ENCODE measurements at places on chromosomes 16 and 17.

- DNase-seq = no peak
Observed at GRCh38 chr17:56290101-56290801, 137.0 kb downstream of the ANKFN1 start.

GRCh38 chr17:63445571-63445953 lies 544 bp downstream of the CYB561 start:
- DNase-seq = no peak

DNA sequence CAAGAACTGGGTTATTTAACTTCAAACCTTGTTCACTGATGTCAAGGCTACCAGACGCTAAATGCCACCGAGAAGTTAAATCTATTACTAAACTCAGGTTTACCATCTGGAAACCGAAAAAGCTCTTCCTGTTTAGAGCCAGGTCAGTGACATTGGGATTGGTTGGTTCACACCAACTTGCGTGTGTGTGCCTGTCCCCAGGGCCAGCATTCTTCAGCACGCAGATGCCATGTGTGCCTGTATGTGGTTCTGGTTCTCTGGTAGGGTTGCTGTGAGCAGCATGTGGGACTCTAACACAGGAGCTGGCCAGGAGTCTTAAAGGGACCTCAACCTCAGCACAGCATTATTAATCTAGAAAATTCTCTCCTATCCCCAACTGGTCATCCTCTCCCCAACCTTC lies 18.1 kb upstream of the TBX2 start:
- no peak for DNase-seq

- DNase-seq = no peak
Observed at GRCh38 chr17:64400642-64401041, 10.0 kb upstream of the PECAM1 start.

DNA sequence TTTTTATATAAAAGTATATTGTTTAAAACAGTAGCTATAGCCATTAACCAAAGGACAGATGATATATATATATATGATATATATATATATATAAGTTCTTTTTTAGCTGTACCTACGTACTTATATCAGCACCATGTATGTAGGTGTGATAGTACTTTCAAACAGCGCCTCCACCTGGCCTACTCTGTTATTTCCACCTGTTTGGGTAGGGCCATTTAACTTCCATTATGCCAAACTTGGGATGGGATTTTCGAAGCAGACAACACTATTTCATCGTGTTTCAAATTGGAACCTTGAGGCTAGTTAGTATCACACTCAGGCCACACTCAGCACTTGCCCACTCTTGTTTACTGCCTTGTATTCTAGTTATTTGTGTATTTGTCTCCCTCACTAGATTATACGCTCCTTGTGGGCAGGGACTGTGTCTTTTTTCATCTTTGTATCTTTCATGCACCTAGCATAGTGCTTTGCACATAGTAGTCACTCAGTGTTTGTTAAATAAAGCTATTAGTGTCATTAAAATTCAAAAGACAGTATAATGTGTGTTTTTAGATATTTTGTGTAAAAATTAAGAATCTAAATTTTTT lies 11.8 kb upstream of the CLTC start:
- no peak for DNase-seq

- DNase-seq = no peak
Observed at GRCh38 chr17:15432807-15433611, 34.4 kb downstream of the CDRT4 start.

- DNase-seq = no peak
Observed at GRCh38 chr17:49775546-49776260, 11.8 kb upstream of the FAM117A start.

GRCh38 chr16:68234188-68235107 lies 1.5 kb downstream of the ESRP2 start:
- no peak for DNase-seq

- DNase-seq = no peak
Observed at GRCh38 chr17:80956321-80957190, 35.1 kb upstream of the CHMP6 start.

GRCh38 chr16:31701734-31702133 lies 171.9 kb upstream of the ZNF267 start:
- DNase-seq = no peak

DNA sequence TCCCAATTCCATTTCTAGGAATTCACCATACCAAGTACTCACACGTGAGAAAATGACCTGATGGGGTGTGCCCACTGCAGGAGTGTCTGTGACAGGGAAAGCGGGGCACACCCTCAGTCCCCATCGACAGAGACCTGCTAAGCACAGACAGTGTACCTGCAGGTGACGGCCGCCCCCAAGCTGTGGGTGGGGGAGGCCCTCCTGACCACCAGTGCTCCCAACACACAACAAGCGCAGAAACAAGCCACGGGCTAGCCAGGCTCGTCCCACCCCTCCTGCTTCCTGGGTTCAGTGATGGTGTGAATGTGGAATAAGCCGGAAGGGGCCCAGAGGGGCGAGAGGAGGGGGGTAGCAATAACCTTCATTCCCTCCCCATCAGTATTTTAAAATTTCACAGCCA lies 31.9 kb downstream of the ZCCHC14 start:
- no peak for DNase-seq

DNA sequence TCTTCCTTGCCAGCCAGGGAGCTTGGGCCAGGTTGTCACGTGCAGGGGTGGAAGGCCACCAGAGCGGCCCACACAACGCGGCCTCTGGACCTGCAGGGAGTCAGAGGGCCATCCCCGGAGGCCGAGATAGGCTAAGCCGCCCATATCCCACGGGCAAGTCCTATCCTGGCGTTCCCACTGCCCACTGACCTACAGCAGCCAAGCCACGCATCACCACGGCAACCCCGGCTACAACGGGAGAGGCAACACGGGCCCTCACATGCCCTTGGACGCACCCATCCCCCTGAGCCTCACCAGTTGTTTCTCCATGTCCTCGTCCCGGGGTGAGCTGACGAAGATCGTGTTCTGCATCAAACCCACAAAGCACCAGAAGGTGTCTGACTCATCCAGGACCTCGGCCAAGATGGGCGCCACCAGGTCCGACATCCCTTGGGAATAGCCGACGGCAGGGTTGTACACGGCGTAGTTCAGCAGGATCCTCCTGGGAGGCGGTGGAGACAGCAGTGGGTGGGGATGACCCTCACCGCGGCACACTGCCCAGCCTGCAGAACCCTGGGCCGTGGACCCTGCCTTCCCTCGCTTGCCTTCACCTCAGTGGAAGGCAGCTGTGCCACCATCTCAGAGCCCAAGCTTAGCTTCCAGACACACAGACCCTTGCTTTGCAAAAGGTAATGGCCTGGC lies 88.2 kb downstream of the TBC1D16 start:
- no peak for DNase-seq

DNA sequence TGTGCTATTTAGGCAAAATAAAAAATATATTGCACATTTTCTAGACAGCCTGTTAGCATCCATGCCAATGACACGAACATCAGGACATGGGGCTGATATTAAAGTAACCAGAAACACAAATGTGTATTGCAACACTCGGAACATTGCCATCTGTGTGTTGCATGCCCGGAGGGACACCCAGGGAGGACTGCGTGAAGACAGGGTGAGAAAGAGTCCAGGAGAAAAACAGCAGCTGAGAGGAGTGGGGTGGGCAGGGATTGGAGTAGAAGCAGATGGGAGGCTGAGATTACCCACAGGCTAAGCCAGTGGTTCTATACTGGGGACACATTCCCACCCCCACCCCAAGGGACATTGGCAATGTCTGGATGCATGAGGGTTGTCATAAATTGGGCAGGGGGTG lies 114.8 kb downstream of the GRIN2A start:
- no peak for DNase-seq

- DNase-seq = no peak
Observed at GRCh38 chr16:3087243-3088235, 11.6 kb downstream of the ZSCAN10 start.

- DNase-seq = no peak
Observed at GRCh38 chr16:88747588-88748301, 37.3 kb downstream of the PIEZO1 start.

- no peak for DNase-seq
Observed at GRCh38 chr16:81440888-81441761, 3.5 kb upstream of the CMIP start.

GRCh38 chr17:41549596-41550039 lies 21.5 kb upstream of the KRT19 start:
- no peak for DNase-seq

DNA sequence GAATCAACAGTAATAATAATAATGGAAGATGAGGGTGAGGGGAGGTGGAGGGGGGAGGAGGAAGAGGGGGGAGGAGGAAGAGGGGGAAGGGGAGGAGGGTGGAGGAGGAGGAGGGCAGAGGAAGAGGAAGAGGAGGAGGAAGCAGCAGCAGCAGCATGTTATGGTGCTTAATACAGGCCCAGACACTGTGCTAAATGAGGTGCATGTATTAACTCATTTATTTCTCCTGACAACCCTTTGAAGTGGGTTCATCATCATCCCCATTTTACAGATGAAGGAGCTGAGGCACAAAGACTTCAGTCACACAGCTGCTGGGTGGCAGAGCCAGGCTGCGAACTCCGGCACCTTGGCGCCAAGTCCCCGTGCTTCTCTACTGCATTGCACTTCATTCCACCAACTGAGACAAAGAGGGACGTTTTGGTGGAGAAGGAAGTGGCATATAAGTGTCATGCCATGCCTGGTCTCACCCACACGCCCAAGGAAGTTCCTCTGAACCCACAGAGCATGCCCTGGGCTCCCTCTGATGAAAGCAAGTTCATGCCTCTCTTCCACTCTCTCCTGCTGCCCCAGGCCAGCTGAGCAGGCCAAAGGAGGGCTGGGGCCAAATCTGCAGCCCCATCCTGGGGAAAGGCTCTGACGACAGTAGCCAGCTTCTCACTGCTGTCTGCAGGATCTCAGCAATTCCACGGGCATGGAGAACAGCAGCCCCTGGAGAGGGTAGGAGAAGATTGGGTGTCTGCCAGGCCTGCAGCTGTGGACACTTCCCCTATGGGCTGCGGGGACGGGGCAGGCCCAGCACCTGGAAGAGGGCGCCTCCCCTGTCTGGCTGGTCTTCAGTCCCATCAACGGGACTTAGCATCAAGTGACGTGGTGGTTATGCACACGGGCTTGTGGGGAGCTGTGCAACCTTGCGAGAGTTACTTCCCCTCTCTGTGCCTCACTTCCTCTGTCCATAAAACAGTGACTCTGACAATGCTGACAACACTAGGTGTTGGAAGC lies 21.8 kb downstream of the XYLT1 start:
- no peak for DNase-seq

GRCh38 chr16:68086336-68086841 lies 1.2 kb downstream of the NFATC3 start:
- DNase-seq = no peak

- peak; percentile 58 for DNase-seq
Observed at GRCh38 chr17:4492721-4493561, 5.7 kb upstream of the SPNS2 start.

DNA sequence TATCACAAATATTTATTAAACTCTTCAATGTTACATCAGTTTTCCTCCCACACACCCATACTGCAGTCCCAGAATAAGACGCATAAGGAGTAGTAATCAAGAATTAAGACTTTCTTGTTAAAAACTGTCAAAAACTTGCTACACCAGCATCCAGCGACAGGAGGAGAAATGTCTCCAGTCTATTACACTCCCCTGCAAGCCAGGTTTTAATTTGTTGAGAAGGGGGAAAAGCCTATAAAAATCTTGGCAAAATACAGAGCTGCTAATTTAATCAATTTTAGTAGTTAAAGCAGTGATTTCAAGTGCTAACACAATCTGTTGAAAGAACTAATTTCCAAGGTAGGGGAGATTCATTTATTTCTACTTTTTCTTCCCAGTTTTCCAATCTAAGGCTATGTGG lies 102.0 kb upstream of the MED13 start:
- DNase-seq = no peak

- DNase-seq = no peak
Observed at GRCh38 chr16:86042996-86043725, 144.2 kb downstream of the IRF8 start.

DNA sequence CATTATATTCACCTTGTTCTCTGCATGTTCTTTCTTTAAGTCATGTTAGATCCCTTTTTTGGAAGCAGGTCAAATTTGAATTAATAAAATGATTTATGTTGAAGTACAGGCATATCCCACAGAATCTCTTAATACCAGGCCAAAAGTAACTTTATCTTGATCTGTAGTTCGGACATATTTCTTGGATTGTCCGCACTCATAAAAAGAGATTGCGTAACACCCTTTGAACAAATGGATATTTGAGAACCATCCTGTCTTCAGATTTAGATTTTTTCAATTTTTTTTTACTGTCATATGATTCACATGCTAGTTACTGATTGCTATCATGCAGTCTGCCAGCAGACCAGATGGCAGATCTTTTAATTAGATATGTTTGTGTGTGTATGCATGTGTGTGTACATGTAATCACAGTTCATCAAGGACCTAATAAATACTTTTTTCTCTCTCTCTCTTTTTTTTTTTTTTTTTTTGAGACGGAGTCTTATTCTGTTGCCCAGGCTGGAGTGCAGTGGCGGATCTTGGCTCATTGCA lies 352.6 kb downstream of the WWOX start:
- no peak for DNase-seq

DNA sequence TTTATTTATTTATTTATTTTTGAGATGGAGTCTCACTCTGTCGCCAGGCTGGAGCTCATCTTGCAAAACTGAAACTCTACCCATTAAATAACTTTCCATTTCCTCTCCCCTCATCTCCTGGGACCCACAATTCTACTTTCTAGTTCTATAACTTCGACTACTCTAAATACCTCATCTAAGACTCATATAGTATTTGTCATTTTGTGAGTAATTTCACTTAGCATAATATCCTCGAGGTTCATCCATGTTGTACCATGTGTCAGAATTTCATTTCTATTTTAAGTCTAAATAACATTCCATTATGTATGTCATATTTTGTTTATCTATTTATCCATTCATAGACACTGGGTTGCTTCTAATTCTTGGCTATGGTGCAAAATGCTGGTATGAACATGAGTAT lies 5.1 kb upstream of the NT5M start:
- DNase-seq = no peak

DNA sequence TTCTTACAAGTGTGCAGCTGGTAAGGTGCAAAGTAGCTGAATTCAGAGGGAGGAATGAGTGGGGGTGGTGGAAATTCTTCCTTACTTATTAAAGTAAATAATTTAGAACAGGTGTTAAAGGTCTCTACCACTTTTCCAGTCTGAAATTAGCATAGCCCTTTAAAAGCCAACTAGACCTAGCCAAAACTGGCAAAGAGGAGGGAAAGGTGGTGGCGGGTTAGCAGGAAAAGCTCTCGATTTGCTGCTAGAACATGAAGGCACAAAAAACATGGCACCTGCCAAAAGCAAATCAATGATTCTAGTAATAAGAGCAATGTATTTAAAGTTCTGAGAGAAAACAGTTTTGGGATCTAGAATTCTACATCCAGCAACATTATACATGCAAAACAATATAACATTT lies 157.7 kb downstream of the PARN start:
- no peak for DNase-seq

- no peak for DNase-seq
Observed at GRCh38 chr17:57459286-57459915, 203.1 kb downstream of the MSI2 start.
